Heart left ventricle (tissue), 16 donors: ENCODE measurements at places on chromosomes 12 and 14. TPM values are rescaled to one million over a fixed set of nuclear protein-coding genes. Genes with fewer than 3 reads are reported as not detected.

Gene HRK
- polyA plus RNA-seq, result 0.19 TPM

Gene DBX2
- not detected for polyA plus RNA-seq

Gene LGALS3
- polyA plus RNA-seq, result 272 TPM

DNA sequence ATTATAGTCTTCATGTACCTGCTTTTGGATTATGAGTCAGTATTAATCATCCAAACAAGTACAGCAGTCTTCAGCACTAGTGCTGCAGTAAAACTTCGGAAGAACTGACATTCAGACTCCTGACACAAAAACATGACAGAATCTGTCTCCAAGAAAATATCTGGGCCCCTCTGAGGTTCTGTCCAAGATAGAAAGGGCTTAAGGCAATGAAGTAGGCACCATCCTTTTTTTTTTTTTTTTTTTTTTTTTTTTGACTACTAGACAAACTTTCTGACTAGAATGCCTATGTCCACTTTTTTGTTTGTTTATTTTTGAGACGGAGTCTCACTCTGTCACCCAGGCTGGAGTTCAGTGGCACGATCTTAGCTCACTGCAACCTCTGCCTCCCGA, 112.5 kb downstream of the MED13L start:
- no peak for DNase-seq

DNA sequence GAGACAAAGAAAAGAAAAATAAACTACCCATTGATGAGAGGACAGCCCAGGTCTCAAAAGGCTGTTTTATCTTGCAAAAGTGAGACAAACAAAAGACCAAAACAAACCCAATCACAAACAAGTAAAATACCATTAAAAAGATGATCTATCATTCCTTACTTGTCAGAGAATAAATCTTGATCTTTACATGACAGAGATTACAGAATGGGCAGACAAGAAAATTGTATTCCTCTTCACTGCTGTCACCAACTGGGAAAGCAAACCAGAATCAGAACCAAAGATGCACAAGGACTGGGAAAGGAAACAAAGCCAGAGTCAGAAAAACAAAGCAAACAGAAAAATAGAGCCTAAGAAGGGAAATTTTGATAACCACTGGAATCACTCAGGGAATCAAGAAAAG, 444.0 kb upstream of the PDE3A start:
- no peak for DNase-seq

- peak; percentile 41 for DNase-seq
Observed at GRCh38 chr12:643475-644302, 19.6 kb downstream of the NINJ2 start.
